ENCODE measurements at places on chromosomes 3 and 15.
A peak's percentile ranks its signal among the peaks of the same experiment; 100 is the strongest.

DNA sequence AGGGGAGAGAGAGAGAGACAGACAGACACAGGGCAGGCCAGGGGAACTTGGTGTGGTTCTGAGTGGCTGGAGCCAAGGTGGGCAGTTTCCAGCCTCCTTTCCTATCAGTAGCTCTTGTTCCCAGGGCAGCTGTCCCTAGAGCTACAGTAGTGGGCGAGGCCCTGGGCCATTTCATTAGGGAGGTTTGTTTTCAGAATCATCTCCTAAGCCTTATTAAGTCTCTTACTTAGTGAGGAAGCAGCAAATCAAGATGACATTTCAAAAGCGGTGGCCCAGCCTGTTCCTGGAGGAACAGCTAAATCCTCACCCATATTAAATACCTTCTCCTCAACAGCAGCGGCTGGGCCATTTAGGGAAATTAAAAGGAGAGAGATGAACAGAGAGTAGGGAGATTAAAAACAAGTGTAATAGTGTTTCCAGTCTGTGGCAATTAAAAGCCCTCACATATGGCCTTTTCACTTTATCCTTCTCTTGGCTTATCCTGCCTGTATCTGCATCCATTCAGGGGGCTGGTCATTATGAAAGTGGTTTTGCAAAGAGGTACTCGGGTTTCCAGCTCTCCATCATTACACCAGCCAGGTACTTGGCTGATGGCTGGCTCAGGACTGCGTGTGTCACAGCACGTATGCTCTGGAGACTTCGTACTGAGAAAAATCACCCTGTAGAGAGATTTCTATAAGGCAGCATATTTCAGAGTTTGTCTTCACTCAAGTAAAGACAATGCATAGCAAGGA lies 91.9 kb upstream of the PRR23C start:
- DNase-seq, result no peak

DNA sequence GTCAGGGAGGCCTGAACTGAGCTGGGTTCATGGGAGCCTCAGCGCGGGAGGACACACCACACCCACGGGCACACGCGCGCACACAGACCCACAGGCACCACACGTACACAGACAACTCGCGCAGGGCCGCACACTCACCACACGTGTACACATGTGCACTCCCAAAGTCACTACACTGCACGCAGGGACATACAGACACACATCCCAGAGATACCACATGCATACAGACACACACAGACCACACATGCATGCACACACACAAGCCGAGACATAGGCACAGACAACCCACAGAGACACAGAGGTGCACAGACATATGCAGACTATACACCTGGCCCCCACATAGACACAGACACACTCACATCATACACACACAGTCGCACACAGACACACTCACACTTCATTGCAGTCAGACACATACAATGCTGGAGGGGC lies 1.1 kb upstream of the MGLL start:
- DNase-seq, result no peak

DNA sequence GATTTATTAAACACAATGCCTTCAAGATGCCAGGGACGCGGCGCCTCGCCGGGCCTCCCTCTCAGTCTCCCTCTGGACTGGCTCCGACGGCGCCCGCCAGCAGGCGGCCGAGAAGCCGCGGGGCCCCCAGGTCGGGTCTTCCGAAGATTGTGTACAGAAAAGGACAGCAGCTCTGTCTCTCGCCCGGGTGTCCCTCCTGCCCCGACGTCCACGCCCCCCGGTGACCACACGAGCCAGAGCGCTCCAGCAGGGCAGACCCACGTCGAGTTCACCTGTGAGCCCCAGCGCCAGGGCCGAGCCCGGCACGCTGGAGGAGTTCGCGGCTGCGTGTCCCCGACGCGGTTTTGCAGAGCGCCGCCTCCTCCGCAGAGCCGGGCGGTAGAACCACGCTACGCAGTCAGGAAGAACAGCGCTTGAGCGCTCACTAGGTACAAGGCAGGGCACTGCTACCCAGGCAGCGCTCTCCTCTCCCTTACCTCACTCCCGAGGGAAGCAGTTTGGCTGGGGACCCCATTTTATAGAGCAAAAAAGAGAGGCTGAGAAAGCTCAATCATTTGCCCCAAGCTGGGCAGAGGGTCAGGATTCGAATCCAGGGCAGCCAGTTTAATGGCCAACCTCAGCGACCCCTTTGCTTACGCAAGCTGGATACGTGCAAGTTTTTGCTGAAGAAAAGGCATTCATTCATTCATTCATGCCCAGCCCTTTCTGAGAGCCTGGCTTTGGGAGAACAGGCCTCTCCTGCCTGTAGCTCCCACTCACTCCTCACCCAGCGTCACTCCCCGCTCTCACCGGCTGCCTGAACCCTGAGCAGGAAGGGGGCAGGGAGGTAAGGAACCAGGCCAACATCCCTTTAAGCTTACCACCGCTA lies 3.0 kb upstream of the TLE3 start:
- DNase-seq, result peak; percentile 51

DNA sequence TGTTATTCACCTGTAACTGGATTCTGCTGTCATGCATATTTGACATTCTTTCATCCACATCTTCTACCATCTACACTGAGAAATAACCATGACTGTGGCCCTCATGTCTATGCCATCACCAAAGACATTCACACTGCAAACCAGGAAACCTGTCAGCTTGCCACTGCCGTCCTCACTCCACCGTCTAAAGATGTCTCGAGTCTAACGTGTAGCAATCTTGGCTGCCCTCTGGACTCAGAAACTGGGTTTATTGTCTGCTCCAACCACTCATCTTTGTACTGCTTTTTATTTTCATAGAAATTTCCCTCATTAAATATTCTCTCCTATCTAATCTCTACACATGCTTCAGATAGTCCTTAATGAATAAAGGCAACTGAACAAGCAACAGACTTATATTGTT lies 57.1 kb downstream of the CRYGS start:
- no peak for DNase-seq

DNA sequence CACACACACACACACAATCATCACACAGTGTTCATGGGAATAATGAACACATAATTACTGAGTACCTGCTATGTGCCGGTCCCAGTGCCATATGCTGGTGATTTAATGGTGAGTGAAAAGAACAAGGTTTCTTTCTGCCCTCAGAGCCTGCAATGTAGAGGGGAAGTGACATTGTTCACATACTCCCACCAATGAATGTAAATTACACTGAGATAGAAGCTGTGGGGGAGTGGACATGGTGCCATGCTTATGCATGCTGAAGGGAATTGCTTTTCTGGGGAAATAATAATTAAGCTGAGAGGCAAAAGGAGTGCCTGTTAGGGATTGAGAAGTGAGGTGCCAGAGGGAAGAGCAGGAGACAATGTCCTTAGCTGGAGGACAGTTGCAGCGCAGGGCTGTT lies 175.1 kb downstream of the MFSD1 start:
- DNase-seq, result no peak

DNA sequence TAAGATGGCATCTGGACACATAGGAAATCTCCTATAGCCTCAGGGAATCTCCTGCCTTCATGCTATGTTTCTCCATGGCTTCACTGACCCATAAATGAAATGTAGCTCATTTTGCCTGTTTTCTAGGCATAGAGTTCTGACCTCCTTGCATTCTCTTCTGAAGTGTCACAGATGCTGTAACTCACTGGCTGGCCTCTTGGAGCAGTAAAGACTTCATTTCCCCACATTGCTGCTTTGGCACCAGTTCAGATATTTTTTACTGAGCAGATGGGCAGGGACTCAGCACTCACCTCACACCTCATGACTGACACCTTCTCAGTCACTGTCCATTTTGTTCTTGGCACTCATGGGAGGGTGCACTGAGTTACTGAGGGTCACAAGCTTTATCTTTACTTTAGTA lies 286.7 kb upstream of the TGFBR2 start:
- DNase-seq, result peak; percentile 10

- DNase-seq, result no peak
Observed at GRCh38 chr3:171460725-171461524, 720 bp upstream of the TNIK start.

GRCh38 chr3:177673112-177673914 lies 476.0 kb upstream of the TBL1XR1 start:
- DNase-seq, result no peak

GRCh38 chr3:30631243-30631904 lies 25.0 kb downstream of the TGFBR2 start:
- DNase-seq, result no peak

- no peak for DNase-seq
Observed at GRCh38 chr15:97995881-97996603, 35.5 kb downstream of the ARRDC4 start.

DNA sequence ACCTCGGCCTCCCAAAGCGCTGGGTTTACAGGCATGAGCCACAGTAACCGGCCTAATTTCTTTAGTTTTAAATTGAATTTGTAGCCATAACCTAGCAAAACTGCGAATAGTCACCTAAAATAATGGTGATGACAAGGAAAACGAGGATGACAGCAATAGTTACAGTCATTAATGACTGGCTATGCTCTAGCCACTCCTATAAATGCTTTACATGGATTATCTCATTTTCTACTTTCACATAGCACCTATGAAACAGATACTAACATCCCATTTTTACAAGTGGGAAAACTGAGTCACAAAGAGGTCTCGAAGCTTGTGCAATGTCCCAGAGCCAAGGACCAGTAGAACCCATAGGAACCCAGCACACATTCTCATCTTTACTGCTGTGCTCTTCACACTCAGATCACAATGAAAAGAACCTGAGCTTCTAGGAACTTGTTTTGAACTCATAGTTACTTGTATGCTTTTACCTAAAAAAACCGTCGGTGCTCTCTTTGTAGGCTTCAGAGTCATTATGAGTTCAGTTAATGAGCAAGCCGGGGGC lies 39.4 kb downstream of the FBXL22 start:
- DNase-seq, result no peak

GRCh38 chr15:97517737-97518136 lies 442.8 kb upstream of the ARRDC4 start:
- no peak for DNase-seq

- no peak for DNase-seq
Observed at GRCh38 chr3:30356866-30357753, 249.3 kb upstream of the TGFBR2 start.

- DNase-seq, result no peak
Observed at GRCh38 chr15:77021803-77022381, 27.0 kb downstream of the PSTPIP1 start.

DNA sequence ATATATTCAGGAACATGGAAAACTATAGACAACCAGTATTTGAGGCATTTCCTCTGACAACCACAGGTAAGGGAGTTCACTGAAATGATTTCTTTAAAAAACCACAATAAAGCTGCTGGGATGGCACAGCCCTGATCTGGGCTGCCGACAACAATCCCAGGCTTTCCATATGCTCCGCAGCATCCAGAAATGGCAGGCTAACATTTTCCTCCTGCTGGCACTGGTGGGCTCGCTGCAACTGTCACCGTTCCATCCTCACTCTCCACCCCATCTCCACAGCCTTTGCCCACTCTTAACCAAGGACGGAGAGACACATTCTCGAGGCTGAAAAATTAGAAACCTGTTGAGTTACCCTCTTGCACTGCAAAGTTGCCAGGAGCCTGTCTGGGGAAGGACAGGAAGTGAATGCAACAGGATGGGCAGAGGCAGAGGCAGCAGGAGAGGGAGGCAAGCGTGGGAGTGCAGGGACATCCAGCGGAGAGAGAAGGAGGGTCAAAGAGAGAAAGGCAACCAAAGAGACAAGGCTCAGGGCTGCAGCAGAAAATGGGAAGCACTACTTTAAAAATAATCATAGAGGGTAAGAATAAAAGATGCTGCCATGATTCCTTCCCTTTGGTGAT lies 79.0 kb upstream of the ARRDC4 start:
- DNase-seq, result no peak

DNA sequence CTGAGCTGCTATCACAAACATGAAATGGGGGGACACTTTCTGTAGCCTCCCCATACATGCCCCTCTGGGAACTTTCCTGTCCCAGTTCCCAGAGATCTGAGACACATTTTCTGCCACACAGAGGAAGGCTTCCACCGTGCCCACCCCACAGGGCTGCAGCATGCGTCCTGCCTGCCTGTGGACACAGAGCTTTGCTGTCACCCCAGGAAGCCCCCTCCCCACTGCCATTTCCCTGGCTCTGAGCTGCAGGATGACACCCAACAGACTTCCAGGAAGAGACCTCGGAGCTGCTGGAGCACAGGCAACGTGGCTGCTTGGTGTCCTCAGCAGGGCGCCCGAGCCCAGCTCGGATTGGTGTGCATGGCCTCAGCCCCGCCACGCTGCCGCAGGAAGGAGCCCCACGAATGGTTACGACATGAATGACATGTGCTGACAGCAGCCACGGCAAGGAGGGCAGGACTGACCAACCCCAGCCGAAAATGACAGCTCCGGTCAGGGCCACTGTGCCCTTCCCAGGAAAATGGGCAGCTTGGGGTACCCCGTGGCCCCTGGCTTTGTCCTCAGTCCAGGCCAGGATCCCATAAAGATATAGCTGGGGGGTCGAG lies 81.3 kb downstream of the VGLL4 start:
- no peak for DNase-seq

- DNase-seq, result no peak
Observed at GRCh38 chr3:11600501-11601282, 43.0 kb downstream of the VGLL4 start.

DNA sequence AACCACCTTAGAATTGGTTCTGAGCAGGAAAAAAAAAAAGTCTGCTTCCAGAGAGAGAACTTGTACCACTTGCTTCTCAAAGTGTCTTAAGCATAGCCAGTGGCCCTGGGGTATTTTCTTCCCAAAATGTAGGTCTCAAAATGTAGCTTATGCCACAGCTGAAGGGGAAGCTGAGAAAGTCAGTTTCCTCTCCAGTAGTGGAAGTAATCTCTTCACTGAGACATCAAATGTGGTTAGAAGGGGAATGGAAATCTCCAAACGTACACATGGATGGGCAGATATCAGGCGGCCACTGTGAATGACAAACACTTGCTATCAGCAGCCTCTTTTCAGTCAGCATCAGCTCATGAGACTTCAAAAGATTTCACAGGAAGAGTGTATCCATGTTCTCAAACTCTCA lies 841.2 kb downstream of the TUSC7 start:
- no peak for DNase-seq

DNA sequence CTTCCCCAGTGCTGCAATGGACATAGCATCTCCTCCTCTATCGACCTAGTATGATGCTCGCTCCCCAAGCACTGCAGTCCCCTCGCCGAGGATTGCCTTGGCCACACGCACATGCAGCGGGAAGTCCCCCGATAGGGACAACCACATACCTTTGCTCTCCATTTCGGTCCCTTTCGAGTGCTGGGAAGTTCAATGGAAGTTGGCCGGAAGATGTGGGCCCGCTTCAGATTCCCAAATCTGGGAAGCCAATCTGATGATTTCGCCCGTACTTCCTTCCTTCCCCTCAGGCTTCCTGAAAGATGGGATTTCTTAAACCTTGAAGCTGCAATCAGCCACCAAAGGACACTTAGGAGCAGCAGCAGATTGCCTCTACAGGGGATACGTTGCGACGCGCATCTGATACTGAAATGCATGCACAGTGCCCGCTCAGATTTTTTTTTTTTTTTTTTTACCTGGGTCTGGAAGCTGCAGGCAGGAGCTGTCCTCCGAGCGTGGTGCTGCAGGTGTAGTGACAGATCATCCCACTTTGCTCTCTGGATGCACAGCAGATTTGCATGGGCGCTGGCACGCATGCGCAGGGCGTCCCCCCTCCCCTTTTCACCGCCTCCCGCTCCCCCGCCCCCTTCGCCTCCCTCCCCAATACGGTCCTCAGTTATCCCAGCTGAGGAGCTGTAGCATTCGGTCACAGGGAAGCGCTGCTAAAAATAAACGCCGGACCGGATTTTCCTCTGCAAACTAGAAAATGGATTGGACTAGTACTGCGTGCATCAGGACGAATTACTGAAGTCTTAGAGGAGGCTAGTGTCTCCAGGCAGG lies at the start of gene FGF12:
TSS of gene FGF12 (minus strand) at position 510 of the 816 bp plus-strand sequence.
- peak; percentile 95 for DNase-seq

All from NCI-H345 (cell line).